Panc1 (cell line): ENCODE measurements at places on chromosomes 7 and 10.
A peak's percentile ranks its signal among the peaks of the same experiment; 100 is the strongest.

DNA sequence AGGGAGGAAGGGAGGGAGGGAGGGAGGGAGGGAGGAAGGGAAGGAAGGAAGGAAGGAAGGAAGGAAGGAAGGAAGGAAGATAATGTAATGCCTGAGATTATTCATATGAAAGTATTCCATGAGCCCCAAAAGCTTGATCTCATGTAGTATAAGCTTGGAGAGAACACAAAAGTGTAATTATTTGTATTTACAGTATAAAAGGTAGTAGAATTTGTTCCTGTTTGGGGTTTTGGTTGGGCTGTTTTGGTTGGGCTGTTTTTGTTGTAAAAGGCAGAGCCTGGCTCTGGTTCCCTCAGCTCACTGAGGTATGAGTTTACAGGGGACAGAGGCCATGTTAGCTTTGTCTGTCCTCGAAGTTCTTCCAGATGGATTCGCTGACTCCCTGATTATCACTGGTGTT, 45.3 kb upstream of the EBLN1 start:
- no peak for DNase-seq

GRCh38 chr10:83562381-83562780, 576.9 kb upstream of the GHITM start:
- DNase-seq, result no peak

- no peak for DNase-seq
These were observed 28.6 kb upstream of the NDST2 start for GRCh38 chr10:73840056-73840402.

DNA sequence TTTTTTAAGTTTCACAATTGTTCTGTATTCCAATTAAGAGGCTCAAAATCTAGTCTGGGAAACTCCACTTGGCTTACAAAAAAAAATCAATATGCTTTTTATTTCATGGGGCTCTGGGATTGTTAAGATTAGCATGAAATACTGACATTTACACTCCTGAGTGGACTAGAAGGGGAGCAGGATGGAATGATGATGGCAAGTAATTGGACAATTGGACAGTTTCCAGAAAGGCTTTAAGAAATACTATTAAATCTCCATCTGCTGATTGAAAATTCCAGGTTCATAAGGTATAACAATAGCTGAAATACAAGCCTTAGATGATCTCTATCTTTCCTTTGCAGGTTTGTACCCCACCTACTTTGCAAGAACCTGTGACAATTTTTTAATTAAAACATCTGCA, 184.4 kb downstream of the LRRTM3 start:
- no peak for DNase-seq

DNA sequence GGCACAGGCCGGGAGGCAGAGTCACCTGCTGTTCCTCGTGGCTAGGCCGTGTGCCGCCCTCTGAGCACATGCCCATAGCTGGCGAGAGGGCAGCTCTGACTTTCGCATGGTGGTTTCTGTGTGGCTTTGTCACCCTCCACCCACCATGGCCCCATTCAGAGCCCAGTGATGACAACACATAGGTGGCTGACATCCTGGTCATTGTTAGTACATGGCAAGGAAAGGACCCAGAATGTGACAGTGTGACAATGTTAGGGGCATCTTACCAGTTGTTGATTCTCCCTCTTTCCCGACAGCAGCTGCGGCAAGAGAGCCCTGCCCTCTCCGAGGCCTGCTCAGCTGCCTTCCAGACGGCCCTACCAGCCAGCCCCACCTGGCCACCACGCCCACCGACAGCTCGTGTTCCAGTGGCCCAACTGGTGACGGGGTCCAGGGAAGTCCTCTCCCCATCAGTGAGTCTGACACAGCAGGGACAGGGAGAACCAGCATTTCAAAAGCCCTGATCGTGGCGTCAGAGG, 52.2 kb downstream of the ZNF467 start:
- no peak for DNase-seq

GRCh38 chr10:87646192-87646909, 13.3 kb upstream of the PAPSS2 start:
- DNase-seq, result no peak

- no peak for DNase-seq
These were observed 13.1 kb upstream of the SGMS1 start for GRCh38 chr10:50636618-50637579.

GRCh38 chr10:49667991-49668390, 11.5 kb upstream of the C10orf53 start:
- DNase-seq, result no peak

DNA sequence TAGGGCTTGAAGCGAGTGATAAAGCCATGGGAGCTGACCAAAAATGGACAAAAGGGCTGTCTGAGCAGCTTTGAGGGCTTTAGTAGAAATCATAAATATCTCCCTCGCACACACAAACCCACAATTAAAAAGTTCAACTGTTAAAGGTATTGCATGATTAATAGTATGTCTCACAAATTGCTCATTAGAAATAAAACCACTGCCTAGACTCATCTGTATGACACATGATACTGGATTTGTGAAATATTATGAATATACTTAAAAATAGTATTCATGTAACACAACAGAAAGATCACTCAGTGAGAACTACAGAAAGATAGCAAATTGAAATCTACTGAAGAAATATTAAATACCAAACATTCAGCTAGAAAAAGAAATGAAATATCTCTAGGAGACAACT, 11.9 kb upstream of the PTPN12 start:
- no peak for DNase-seq

DNA sequence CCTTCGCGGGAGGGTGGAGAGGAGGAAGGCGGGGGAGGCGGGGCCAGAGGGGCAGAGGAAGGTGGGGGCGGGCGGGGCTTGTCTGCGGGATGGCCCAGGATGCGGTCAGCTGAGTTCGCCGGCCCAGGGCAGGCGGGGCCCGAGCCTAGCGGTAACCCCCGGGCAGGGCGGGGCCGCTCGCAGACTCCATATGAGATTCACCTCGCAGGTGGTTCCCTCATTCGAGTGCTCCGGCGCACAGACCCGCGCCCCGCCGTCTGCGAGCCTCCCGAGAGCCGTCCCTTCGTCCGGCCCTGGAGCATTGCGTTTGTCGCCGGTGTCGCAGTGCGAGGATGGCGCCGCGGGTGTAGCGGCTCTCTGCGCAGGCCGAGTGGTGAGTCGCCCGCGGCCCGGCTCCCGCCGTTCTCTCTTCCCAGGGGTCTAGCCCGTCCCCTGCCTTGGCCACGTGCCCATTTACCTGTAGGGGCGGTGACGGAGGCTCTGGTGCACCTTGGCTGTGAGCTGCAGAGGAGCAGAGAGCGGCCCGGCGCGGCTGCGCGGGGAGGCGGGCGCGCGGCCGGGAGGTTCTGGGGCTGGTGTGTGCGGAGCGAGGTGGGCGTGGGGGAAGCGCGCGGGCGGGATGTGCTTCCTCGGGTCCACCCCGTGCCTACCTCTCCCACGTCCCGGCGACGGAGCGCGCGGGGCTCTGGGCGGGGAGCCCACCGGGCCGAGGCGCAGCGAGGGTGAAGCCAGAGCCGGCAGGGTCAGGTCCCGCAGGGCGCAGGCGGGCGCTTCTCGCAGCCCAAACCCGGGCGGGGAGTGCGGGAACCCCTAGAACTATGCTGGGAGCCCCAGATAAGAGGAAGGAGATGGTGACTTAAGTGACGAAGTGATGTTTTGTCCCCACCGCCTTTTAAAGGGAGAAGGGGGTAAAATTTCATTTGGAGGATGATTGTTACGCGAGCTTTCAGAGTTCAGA, at the start of gene UPP1:
UPP1 (plus strand) TSS at position 220 of the 958 bp plus-strand sequence. CDS start 5,519 bp downstream, outside the sequence.
- no peak for DNase-seq

GRCh38 chr7:41720046-41720445, 17.2 kb upstream of the INHBA start:
- no peak for DNase-seq

DNA sequence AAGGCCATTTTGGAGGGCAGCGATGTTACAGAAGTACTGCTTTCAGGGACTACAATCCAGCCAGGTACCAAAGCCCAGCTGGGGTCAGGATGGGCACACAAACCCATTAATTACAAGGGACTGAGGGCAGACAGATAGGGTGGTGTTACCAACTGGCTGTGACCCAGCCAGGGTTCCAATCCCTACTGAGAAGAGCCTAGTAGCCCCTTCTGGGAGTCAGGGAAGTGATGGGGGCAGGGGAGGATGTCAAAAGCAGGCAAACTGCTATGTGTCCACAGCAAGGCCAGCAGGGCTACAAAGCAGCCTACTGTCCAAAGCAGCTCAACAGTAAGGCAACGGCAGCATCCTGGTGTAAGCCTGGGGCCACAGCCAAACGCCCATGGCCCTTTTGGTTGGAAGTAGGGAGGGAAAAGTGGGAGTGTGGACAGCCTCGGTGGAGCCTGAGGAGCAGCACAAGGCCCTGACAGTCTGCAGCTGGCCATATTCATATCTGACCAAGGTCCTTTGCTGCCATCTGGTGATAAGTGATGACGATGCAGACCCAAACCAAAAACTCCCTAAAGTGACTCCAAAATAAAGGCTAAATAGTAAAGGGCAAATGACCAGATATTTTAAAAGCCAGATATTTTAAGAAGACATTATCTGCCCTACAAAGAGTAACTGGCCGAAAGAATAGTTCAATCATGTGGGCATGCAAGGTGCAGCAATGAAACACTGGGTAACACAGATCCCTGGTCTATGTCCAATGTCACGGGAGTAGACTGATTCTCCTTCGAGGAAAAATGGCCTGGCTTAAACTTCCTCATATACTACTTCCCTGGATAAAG, 56.9 kb downstream of the XPNPEP1 start:
- DNase-seq, result no peak

DNA sequence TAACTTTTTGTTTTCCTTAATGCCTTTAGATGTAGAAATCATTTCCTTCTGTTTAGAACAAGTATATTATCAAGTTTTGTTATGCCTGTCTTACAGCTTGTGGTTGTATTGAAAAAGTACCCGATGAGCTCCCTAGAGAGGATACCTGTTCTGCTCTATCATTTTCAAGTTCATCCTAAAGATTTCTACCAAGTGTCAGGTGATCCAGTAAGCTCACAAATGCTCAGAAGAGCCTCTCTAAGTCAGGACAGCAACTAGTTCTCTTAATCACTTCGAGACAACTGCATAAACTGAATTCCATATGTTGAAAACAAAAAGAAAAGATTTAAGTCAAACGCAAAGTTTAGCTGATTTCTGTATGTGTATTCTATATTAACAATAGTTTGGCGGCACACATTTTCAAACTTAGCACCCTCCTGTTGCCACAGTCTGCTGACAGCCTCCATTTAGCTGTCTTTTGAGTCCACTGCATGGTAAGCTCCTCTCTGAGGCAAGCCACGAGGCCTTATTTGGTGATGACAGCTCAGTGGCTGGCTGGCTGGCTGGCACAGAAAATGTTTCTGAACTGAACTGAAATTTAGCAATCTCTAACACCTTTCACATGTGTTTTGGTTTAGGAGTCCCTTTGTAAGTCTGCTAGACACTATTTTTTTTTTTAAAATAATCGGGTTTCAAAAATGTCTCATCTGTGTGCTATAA, 59.4 kb downstream of the SEMA3C start:
- DNase-seq, result no peak

- no peak for DNase-seq
These were observed 1.9 kb downstream of the SEMA4G start for GRCh38 chr10:100970914-100971811.

- no peak for DNase-seq
These were observed 122.2 kb downstream of the PCLO start for GRCh38 chr7:83040484-83040883.

DNA sequence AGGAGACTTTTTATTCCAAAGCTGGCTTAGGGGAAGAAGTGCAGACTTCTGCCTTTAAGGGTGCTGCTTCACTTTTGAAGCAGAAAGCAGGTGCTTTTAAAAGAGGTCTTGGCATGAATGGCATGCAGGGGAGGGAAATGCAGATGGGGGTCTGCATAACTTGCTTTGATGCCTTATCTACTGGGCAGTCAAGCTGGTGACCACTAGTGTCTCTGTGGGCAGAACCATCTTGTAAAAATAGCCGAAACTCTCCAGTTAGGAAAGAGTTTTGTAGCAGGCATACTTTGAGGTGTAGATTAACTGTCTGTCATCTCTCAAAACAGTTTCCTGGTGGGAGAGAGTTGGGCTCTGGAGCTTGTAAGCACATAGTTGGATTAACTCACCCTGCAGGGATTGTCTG, 9.9 kb upstream of the CTNNA3 start:
- DNase-seq, result no peak

- no peak for DNase-seq
These were observed 236.4 kb upstream of the TAC1 start for GRCh38 chr7:97495487-97495886.

- peak; percentile 12 for DNase-seq
These were observed 25.7 kb upstream of the FAM180A start for GRCh38 chr7:135774284-135774683.

DNA sequence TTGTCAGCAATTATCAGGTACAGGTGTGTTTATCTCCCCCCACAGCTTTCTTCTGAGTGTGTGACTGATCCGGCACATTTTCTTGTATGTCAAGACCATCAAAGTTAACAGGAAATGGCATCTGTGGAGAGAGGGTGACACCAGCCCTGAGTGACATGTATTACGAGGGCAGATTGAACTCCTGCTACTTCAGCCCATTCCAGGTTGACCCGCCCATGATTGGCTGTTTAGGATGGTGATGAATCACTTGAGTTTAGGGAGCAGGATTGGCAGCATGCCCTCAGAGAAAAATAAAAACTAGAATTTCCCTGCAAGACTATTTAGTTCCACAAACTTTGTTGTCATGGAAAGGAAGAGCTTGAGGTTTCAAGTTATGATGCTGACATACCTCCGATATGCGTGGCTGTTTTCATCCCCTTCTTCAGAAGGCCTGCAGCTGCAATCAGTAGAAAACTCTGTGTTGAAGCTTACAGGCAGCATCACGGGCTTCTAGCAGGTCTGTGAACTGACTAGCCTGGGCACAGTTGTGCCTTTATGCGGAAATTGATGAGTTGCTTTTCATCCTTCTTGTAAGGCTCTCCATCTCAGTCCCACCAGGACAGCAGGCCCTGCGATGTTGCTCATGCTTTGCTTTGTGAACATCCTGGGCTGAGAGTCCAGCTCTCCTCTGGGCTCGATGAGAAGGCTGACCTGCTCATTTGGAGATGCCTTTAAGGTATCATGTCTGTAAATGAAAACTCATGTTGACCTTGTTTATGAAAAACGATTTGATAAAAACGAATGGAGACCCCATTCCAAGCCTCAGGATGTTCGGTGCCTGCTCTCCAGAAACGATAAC, 8.0 kb upstream of the CELF2 start:
- DNase-seq, result no peak

- no peak for DNase-seq
These were observed 27.6 kb downstream of the UNCX start for GRCh38 chr7:1260244-1260635.

- DNase-seq, result no peak
These were observed 94.0 kb downstream of the ELMO1 start for GRCh38 chr7:37354656-37355131.

GRCh38 chr7:107113866-107114265, 54.9 kb upstream of the HBP1 start:
- no peak for DNase-seq

DNA sequence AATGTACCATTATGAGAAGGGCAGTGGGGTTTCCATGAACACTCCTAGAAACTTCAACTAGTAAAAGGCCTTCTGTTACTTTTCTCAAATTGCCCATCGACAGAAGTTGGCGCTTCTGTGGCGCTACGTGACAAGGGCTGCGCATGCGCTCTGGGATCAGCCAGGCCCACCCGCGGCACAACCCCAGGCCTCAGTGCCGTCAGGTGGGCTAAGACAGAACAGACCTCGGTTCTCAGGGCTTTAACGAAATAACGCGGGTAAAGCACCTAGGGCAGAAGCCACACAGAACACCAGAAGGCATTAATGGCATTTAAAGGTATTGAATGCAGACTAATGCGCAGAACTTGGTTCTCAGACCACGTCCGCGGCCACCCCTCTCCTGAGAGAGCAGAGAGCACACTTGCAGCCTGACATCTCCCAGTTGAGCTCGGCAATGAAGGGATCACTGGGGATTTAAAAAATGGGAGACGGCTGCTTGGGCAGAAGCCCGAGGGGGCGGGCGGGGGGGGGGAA, 67.6 kb upstream of the CTNNA3 start:
- DNase-seq, result peak; percentile 66

GRCh38 chr10:16644146-16644545, 122.5 kb upstream of the C1QL3 start:
- peak; percentile 27 for DNase-seq
